ENCODE measurements at places on chromosomes 12 and 14. TPM values are rescaled to one million over a fixed set of nuclear protein-coding genes. Genes with fewer than 3 reads are reported as not detected.

DNA sequence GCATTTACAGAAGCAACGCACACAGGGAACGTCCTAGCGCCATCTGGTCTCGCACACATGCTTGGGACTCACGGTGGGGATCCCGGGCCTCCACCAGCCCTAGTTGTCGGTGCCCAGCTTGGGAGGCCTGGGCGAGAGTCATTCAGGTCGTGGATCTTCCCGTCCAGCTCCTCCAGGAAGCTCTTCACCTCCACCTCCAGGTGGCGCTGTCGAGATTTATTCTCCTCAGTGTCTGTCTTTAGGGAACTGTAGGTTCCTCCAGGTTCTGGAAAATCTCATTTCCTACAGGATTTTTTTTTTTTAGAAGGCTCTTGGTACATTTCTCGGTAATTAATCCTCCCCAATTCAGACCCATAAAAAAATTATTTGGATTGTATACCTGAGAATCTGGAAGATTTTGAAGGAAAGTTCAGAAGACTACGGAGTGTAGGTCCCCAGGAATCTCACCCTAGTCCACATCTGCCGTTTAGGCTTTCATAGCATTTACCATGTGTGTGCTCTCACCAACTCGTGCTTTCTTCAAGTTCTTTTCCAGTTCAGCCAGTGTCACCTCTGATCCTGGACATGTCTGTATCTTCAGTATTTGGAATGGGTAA, 910.0 kb downstream of the TMEM121 start:
- no peak overlapping the region for H3K27ac ChIP-seq
- no peak overlapping the region for H3K4me3 ChIP-seq
- no peaks in the 10 kb centered on the region for H3K4me1 ChIP-seq
- no peaks in the 10 kb centered on the region for H3K27me3 ChIP-seq

- H3K27ac ChIP-seq = no peak overlapping the region
- H3K4me3 ChIP-seq = no peak overlapping the region
- H3K36me3 ChIP-seq = no peaks in the 10 kb centered on the region
- no peaks in the 10 kb centered on the region for H3K27me3 ChIP-seq
- no peak for DNase-seq
- no peaks in the 10 kb centered on the region for H3K4me1 ChIP-seq
Observed at GRCh38 chr14:83101846-83102245, 1568.2 kb upstream of the SEL1L start.

GRCh38 chr12:120481022-120481767, 11.6 kb upstream of the SRSF9 start:
- no peaks in the 10 kb centered on the region for H3K4me1 ChIP-seq
- DNase-seq = no peak
- H3K27me3 ChIP-seq = no peaks in the 10 kb centered on the region
- H3K27ac ChIP-seq = no peak overlapping the region

DNA sequence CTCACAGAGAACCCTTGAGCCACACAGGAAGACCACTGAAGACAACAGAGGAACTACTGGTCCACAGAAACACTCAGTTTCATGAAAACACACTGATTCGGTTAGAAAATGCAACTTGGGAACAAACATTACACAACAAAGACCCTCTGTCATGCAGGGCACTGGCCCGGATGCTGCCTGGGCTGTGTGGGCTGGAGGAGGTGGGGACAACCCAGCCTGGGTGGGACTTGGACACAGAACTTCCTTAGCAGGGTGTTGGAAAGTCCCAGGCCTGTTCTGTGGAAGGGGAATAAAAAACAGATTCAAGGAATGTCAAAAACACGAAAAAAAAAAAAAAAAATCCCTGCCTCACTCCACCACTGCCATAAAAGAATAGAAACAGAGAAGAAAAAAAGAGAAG, 181.0 kb downstream of the MON2 start:
- no peaks in the 10 kb centered on the region for H3K27me3 ChIP-seq
- H3K36me3 ChIP-seq = no peaks in the 10 kb centered on the region
- no peaks in the 10 kb centered on the region for H3K4me1 ChIP-seq
- H3K4me3 ChIP-seq = no peak overlapping the region

GRCh38 chr12:26576266-26576665, 256.7 kb downstream of the ITPR2 start:
- H3K27me3 ChIP-seq = no peaks in the 10 kb centered on the region
- peaks cover 8% of the 10 kb centered on the region for H3K4me1 ChIP-seq
- no peaks in the 10 kb centered on the region for H3K36me3 ChIP-seq
- no peak overlapping the region for H3K27ac ChIP-seq
- no peak overlapping the region for H3K4me3 ChIP-seq

- DNase-seq = peak; percentile 66
- peaks cover 24% of the 10 kb centered on the region for H3K4me1 ChIP-seq
- H3K4me3 ChIP-seq = peak overlapping the region; percentile 31
- no peaks in the 10 kb centered on the region for H3K36me3 ChIP-seq
- H3K27ac ChIP-seq = peak overlapping the region; percentile 48
- no peaks in the 10 kb centered on the region for H3K27me3 ChIP-seq
Observed at GRCh38 chr14:105315211-105315721, 718 bp downstream of the PACS2 start.

DNA sequence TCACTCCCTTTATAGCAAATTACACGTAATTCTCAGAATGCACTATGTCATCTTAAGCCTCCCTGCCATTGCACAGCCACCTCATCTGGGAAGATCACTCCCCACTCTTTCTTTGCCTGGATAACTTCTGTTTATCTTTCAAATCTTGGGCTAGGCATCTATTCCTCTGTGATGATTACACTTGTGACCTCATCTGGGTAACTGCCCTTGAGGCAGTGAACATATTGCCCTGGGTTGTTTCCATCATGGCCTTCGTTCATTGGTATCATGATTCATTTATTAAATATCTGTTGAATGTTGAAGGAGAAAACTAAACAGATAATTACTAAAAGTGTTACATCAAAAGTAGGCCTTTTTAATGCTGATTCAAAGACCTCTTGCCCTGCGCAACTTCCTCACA, 26.2 kb upstream of the PDE3A start:
- no peak for DNase-seq
- H3K27ac ChIP-seq = no peak overlapping the region
- no peaks in the 10 kb centered on the region for H3K4me1 ChIP-seq

- no peaks in the 10 kb centered on the region for H3K36me3 ChIP-seq
- H3K27me3 ChIP-seq = no peaks in the 10 kb centered on the region
- H3K27ac ChIP-seq = no peak overlapping the region
- H3K4me3 ChIP-seq = no peak overlapping the region
Observed at GRCh38 chr12:39795481-39795880, 175.9 kb upstream of the ABCD2 start.

GRCh38 chr12:111193977-111194702, 174.8 kb downstream of the PHETA1 start:
- no peak overlapping the region for H3K4me3 ChIP-seq
- no peak for DNase-seq
- peaks cover 4% of the 10 kb centered on the region for H3K27me3 ChIP-seq
- no peak overlapping the region for H3K27ac ChIP-seq

GRCh38 chr12:107152315-107152714, 59.0 kb upstream of the CRY1 start:
- no peak overlapping the region for H3K27ac ChIP-seq
- H3K36me3 ChIP-seq = no peaks in the 10 kb centered on the region
- DNase-seq = no peak
- H3K4me3 ChIP-seq = no peak overlapping the region
- H3K4me1 ChIP-seq = no peaks in the 10 kb centered on the region

GRCh38 chr14:69042787-69043444, 63.8 kb upstream of the ACTN1 start:
- H3K4me3 ChIP-seq = no peak overlapping the region
- DNase-seq = no peak
- peaks cover 45% of the 10 kb centered on the region for H3K4me1 ChIP-seq
- no peaks in the 10 kb centered on the region for H3K36me3 ChIP-seq
- peak overlapping the region; percentile 27 for H3K27ac ChIP-seq

GRCh38 chr12:89333564-89334252, 18.6 kb downstream of the DUSP6 start:
- peak; percentile 16 for DNase-seq
- H3K27ac ChIP-seq = no peak overlapping the region
- H3K27me3 ChIP-seq = no peaks in the 10 kb centered on the region
- no peak overlapping the region for H3K4me3 ChIP-seq
- H3K36me3 ChIP-seq = no peaks in the 10 kb centered on the region

- H3K27ac ChIP-seq = peak overlapping the region; percentile 77
- H3K27me3 ChIP-seq = no peaks in the 10 kb centered on the region
- H3K4me1 ChIP-seq = peaks cover 12% of the 10 kb centered on the region
- peak; percentile 79 for DNase-seq
- H3K4me3 ChIP-seq = peak overlapping the region; percentile 75
Observed at GRCh38 chr14:31419967-31420318, 407 bp downstream of the HEATR5A start.

GRCh38 chr14:101404426-101405170, 156.7 kb upstream of the DIO3 start:
- H3K4me3 ChIP-seq = no peak overlapping the region
- peak overlapping the region; percentile 16 for H3K27ac ChIP-seq
- peaks cover 25% of the 10 kb centered on the region for H3K4me1 ChIP-seq
- H3K27me3 ChIP-seq = no peaks in the 10 kb centered on the region
- H3K36me3 ChIP-seq = no peaks in the 10 kb centered on the region

- no peak overlapping the region for H3K4me3 ChIP-seq
- H3K27ac ChIP-seq = no peak overlapping the region
- no peaks in the 10 kb centered on the region for H3K4me1 ChIP-seq
- DNase-seq = no peak
Observed at GRCh38 chr12:124111006-124111405, 138.0 kb downstream of the ZNF664 start.

DNA sequence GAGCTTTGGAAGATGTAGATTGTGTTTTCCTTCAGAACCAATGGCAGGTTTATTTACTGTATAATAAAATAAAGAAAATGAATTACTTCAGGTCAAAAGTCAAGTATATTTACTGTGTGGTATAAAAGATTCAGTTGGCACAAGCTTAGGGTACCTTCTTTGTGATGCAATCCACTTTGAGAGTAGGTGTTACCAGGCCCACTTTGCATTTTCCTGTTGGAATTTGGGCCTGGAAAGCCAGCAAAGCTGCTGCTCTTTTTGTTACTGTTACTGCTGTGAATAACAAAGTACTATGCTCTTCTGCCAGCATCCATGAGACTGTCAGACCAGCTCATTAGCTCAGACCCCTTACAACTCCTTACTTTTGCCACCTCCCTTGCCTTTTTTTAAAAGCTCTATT, 649.0 kb upstream of the SEL1L start:
- no peak for DNase-seq
- H3K4me3 ChIP-seq = no peak overlapping the region
- no peak overlapping the region for H3K27ac ChIP-seq
- no peaks in the 10 kb centered on the region for H3K36me3 ChIP-seq
- no peaks in the 10 kb centered on the region for H3K4me1 ChIP-seq
- H3K27me3 ChIP-seq = no peaks in the 10 kb centered on the region

- H3K27me3 ChIP-seq = no peaks in the 10 kb centered on the region
- H3K4me3 ChIP-seq = no peak overlapping the region
- H3K27ac ChIP-seq = no peak overlapping the region
- no peak for DNase-seq
- H3K36me3 ChIP-seq = no peaks in the 10 kb centered on the region
- no peaks in the 10 kb centered on the region for H3K4me1 ChIP-seq
Observed at GRCh38 chr12:67852701-67853100, 136.5 kb upstream of the IFNG-AS1 start.

- peaks cover 4% of the 10 kb centered on the region for H3K27me3 ChIP-seq
- DNase-seq = no peak
- H3K4me1 ChIP-seq = peaks cover 13% of the 10 kb centered on the region
- H3K36me3 ChIP-seq = no peaks in the 10 kb centered on the region
- no peak overlapping the region for H3K4me3 ChIP-seq
- peak overlapping the region; percentile 18 for H3K27ac ChIP-seq
Observed at GRCh38 chr12:65113621-65114035, 7.5 kb downstream of the WIF1 start.

- no peaks in the 10 kb centered on the region for H3K36me3 ChIP-seq
- H3K27ac ChIP-seq = peak overlapping the region; percentile 97
- no peaks in the 10 kb centered on the region for H3K27me3 ChIP-seq
- H3K4me3 ChIP-seq = peak overlapping the region; percentile 55
- no peak for DNase-seq
Observed at GRCh38 chr12:57430112-57430930, 522 bp downstream of the R3HDM2 start.

GRCh38 chr12:104643819-104644669, 187.3 kb downstream of the CHST11 start:
- no peak for DNase-seq
- no peaks in the 10 kb centered on the region for H3K4me1 ChIP-seq
- H3K27me3 ChIP-seq = no peaks in the 10 kb centered on the region
- H3K27ac ChIP-seq = no peak overlapping the region

DNA sequence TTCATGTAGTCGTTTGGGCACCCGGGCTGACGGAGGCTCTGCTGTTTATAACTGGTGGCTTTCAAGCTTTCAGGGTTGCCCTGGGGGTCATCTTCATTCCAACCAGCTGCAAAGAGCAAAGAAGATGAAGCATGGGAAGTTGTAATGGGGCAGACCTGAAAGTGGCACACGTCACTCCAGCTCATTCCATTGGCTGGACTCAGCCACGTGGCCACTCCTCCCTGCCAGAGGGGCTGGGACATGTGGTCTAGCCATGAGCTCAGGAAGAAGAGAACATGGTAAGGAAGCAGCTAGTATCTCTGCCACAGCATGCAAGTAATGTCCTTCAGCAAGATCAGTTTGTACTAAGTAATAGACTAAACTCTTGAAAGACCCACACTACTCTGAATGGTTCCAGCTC, 51.7 kb upstream of the FERMT2 start:
- H3K4me1 ChIP-seq = no peaks in the 10 kb centered on the region
- no peaks in the 10 kb centered on the region for H3K36me3 ChIP-seq
- H3K27ac ChIP-seq = no peak overlapping the region
- DNase-seq = no peak

DNA sequence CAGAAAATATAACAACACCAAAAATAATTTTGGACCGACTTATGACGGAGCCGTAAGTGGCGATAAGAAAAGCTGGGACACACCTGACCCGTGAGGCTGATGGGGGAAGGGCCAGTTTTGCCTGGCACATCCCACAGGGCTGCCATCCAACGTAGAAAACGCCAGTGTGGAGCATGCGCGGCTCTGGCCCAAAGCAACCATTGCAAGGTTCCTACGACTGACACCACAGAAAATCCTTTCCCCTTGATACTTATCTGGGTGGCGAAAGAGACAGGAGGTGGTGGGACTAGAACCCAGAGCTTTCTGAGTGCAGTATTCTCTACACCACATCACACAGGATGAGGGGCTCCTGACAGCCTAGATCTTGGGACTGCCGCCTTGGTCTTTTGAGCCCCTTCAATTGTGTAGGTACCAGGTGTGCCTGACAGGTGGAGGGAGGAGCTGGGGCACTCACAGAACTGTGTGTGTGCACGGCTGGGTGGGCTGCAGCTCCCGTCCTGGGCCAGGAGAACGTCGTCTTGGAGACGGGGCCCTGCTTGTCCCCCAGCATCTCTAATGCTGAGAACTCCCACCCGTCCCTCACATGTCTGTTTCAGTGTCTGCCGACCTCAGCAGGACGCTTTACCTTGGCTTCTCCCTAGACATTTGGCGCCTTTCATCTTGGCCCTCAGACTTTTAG, 17.4 kb upstream of the CACNA2D4 start:
- no peak overlapping the region for H3K4me3 ChIP-seq
- no peaks in the 10 kb centered on the region for H3K27me3 ChIP-seq
- peaks cover 19% of the 10 kb centered on the region for H3K4me1 ChIP-seq

Gene ZNF705A
- not detected for polyA plus RNA-seq

Gene MYF6
- not detected for polyA plus RNA-seq

Gene CCDC85C
- polyA plus RNA-seq = 47.2 TPM

Gene NYNRIN
- 34.5 TPM for polyA plus RNA-seq

Gene KIF5A
- 0.18 TPM for polyA plus RNA-seq

Gene GLIPR1L2
- polyA plus RNA-seq = 0.86 TPM

Gene AMN1
- polyA plus RNA-seq = 9.3 TPM

Gene CFAP73
- not detected for polyA plus RNA-seq

Gene YARS2
- 34.2 TPM for polyA plus RNA-seq

Data from hepatocyte (in vitro differentiated cells).